NCI-H1930 (cell line): ENCODE measurements at places on chromosomes 3 and 15.

DNA sequence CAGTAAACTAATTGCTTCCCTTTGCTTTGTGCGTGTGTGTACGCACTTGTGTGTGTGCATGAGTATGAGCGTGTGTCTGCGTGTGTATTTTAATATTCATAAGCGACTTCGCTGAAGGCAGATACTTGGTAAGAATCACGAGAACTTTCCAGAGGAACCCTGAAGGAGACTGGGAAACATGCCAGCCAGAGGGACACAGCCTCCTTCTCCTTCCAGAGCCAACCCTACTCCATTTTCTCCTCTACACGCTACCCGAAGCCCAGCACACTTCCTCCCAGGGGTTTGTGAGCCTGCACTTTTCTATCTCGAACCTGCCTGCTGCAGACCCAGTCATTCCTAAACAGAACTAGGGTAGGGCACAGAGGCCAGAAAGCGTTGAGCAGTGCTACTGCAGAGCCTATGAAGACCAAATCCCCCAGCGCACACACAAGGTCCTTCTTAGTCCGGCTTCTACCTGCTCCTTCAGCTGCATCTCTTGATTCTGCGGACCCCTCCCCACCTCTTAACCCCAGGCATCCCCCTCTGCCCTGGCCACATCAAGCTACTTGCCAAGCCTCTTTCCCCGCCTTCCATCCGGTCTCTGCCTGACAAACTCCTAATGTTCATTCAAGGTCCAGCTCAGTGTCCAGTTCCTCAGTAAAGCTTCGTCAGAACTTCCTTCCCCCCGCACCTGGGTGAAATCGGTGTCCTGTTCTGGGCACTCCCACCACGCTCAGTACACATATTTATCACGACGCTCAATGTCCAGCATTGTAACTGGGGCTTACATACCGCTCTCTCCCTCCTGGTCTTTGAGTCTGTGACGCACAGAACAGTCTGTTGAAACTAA is 191.8 kb downstream of the FAM43A start:
- DNase-seq, result no peak

GRCh38 chr15:47293466-47294162 is 423.7 kb upstream of the SEMA6D start:
- no peak for DNase-seq

DNA sequence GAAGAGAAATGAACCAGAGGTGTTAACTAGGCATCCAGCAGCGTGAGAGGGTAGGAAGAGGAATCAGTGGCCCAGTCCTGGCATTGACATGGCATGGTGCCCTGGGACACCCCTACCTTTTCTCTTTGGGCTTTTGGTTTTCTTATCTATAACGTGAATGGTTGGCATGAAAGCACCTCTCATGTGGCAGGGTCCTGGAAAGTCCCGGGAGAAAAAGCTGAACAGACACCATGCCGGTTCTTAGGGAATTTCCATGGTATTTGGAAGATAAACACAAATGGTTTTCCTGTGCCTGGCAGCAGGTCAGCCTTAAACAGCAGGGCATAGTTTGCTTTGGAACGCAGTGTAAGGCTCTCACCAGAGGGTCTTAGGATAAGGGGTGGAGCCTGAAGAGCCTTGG is 15.4 kb downstream of the ARNT2 start:
- DNase-seq, result no peak

DNA sequence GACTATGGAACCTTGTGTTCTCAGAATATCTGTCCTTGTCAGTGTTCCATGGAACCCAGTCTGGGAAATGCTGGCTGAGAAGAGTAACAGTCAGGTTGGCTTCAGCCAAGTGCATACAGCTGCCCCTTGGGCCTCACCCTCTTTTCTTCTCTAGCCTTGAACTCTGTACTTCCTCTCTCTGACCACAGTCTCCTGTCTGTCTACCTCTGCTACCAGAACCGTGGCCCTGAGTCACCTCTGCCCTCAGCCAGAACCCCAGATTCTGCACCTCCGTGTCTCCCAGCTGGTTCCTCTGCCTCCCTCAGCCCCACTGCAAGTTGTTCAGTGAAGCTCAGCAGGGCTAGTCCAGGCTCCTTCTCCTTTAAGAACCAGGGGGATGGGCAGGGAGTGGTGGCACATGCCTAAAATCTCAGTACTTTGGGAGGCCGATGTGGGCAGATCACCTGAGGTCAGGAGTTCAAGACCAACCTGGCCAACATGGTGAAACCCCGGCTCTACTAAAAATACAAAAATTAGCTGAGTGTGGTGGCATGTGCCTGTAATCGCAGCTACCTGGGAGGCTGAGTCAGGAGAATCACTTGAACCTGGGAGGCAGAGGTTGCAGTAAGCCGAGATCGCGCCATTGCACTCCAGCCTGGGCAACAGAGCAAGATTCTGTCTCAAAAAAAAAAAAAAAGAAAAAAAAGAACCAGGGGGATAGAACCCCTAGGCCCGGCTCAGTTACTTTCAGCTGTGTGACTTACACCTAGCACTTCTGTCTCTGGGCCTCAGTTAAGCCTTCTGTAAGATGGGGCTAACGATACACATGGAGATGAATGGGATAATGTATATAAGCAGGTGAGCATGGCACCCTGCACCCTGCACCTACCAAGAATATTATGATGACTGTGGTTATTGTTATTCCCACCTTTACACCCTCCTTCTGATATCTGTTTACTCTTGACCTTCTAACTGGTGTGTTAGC is 24.3 kb upstream of the TATDN2 start:
- DNase-seq, result no peak

GRCh38 chr3:55988905-55989304 is 479.4 kb downstream of the ERC2 start:
- DNase-seq, result no peak

- no peak for DNase-seq
Observed at GRCh38 chr15:55992769-55993110, 672 bp downstream of the NEDD4 start.

- no peak for DNase-seq
Observed at GRCh38 chr3:159082519-159082918, 280.7 kb downstream of the MFSD1 start.

DNA sequence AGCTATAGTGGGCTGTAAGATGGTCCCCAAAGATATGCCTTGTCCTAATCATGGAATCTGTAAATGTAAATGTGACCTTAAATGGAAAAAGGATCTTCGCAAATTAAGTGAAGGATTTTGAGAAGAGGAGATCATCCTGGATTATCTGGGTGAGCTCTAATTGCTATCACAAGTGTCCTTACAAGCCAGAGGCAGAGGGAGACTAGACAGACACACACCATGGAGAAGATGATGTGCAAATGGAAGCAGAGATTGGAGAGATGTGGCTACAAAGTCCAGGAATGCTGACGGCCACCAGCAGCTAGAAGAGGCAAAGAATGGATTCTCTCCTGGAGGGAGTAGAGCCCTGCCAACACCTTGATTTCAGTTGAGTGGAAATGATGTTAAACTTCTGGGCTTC is 102.3 kb upstream of the PROK2 start:
- no peak for DNase-seq

- no peak for DNase-seq
Observed at GRCh38 chr3:62249855-62250543, 123.4 kb downstream of the FEZF2 start.

DNA sequence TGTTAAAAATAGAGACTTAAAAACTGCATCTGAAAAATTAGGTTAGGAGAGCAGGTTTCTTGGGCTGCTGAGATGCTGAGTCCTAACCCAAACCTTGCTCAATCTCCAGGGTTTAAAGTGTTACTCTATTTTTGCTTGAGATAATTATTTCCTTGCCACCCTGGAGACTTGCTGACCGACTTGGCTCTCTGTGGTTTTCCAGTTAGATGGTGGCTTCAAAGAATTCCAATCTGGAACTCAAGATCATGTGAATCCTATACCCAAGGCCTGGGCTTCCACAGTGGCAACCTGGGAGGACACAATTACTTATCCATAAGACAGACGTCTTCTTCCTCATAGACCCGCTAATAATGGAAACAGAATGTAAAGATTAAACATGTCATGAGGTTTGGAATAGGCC is 47.7 kb downstream of the SUMF1 start:
- DNase-seq, result no peak

DNA sequence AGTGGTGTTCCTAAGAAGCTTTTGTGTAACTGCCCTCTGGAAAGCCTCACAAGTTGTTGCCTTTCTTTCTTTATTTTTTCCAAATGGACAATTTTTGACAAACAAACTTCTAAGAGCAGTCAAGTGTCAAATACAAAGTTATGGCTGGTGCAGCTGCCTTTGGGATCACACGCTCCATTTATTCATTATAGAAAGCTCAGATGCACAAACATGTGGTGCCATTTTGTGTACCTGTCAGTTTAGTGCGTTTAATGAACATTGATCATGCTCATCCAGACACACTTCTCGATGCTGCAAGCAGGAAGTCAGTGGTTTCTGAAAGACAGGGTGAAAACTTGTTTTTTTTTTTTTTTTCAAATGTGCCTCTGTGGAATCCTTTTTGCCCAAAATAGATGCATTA is 324.5 kb downstream of the CNTN4 start:
- no peak for DNase-seq

GRCh38 chr3:157865352-157866000 is 240.7 kb downstream of the SHOX2 start:
- DNase-seq, result peak; percentile 25

DNA sequence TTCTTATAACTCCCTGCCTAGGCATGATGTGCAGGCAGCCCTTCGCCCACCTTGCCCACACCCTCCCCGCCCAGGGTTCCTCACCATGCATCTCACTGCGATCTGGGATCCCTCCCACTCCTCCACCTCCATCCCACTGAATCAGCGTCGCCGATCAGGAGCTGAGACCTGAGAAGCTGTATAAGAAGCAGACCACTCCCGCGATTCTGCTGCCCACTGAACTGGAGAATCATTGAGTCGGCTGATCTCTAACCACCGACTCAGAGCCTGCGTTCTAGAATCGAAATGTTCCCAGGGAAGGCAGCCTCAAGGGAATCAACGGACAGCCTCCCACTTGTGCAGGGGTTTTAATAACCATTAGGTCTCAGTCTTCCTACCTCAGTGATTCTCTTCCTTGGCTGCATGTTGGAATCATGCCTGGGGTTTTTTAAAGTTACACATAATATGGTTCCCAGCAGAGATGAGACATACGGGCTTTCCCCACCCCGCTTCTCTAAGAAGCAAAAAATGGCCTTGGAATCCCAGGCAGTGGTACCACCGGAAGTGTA is 60.2 kb downstream of the TMEM44 start:
- DNase-seq, result no peak

GRCh38 chr3:19348941-19349564 is 200.7 kb downstream of the KCNH8 start:
- no peak for DNase-seq

DNA sequence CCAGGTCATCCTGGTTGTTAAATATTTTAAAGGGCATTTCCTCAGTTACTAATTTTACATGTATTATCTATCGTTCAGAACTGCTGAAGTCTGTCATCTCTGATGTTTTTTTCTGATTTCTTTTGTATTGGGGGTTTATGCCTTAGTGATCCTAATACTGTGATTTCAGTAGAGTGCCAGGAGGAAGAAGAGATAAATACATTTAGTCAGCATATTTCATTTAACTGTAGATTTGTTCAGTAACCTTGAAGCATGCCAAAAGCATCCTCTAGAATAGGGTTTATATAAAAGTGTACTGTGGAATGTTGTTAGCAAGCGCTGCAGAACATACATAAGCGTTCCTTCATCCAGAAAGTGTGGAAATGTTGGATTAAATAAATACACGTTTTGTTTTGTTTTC is 342.3 kb upstream of the DPPA4 start:
- DNase-seq, result no peak

- DNase-seq, result no peak
Observed at GRCh38 chr3:43181202-43181821, 75.4 kb upstream of the POMGNT2 start.

- no peak for DNase-seq
Observed at GRCh38 chr3:188108703-188109412, 45.1 kb upstream of the LPP start.

- no peak for DNase-seq
Observed at GRCh38 chr15:70486451-70487386, 276.6 kb downstream of the UACA start.

DNA sequence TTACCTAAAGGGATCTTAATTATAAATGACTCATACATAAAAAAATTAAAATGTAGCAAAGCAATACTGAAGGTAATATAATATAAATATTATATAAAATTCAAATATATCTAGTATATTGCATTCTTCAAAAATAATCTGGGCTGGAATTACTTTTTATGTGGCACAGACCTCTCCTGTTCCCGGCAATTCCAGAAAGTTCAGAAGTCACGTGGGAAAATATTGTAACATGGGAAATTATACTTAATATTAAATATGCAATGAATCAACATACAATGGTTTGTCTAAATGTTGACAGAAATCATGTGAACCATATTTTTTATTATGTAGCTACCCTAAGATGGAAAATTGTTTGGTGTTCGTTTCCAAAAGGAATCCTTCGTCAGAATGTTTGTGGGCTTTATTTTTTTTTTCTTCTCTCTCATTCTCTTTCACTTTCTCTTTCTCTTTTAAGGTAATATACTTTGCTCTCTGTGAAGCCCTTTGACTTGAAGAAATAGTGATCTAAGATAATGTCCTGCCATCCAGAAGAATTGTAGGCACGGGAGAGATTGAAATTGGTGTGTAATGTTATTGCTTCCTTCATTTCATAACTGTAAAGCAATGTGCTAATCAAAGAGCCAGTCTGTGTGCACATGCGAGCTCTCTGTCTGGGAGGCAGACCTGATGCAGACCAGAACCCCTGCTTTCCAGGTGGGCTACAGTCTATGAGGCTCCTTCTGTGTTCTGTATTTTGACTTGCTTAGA is 559.4 kb downstream of the NR2F2 start:
- DNase-seq, result no peak
